ENCODE measurements at places on chromosomes 1 and 21. TPM values are rescaled to one million over a fixed set of nuclear protein-coding genes. Genes with fewer than 3 reads are reported as not detected.
A peak's percentile ranks its signal among the peaks of the same experiment; 100 is the strongest.

- H3K27ac ChIP-seq: no peak overlapping the region
- no peak for DNase-seq
- no peak overlapping the region for H3K4me3 ChIP-seq
- H3K36me3 ChIP-seq: no peaks in the 10 kb centered on the region
These were observed 289.9 kb downstream of the DPYD start for GRCh38 chr1:97630948-97631347.

DNA sequence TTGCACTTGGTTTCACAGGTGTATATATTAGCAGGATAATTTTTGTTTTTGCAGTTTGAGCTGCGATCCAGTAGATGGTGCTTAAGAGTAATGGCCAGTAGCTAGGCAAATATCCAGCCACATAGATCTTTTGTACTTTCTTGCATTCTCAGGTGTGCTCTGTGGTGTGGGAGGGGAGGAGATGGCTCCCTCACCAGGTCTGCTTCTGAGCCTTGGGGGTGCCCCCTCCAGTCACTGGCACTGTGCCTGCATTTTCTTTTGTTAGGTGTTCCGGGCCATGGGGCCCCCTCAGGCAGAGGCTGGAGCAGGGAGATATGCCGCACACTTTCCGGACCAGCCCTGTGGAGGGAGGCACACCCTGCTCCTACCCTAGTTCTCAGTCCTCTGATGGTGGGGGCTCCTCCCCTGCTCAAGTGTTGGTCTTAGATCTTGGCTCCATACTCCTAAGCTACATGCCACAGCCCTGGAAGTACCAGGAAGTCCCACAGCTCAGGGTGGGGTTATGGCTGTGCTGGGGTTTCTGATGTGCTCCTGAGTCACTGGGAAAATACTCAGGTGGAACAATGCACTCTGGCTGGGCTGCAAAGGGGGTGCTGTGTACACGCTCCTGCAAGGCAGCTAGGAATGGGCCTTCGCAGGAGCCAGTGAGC, 197.6 kb upstream of the DMRTA2 start:
- no peak overlapping the region for H3K27ac ChIP-seq
- no peaks in the 10 kb centered on the region for H3K4me1 ChIP-seq
- no peak for DNase-seq
- no peaks in the 10 kb centered on the region for H3K27me3 ChIP-seq
- H3K4me3 ChIP-seq: no peak overlapping the region

DNA sequence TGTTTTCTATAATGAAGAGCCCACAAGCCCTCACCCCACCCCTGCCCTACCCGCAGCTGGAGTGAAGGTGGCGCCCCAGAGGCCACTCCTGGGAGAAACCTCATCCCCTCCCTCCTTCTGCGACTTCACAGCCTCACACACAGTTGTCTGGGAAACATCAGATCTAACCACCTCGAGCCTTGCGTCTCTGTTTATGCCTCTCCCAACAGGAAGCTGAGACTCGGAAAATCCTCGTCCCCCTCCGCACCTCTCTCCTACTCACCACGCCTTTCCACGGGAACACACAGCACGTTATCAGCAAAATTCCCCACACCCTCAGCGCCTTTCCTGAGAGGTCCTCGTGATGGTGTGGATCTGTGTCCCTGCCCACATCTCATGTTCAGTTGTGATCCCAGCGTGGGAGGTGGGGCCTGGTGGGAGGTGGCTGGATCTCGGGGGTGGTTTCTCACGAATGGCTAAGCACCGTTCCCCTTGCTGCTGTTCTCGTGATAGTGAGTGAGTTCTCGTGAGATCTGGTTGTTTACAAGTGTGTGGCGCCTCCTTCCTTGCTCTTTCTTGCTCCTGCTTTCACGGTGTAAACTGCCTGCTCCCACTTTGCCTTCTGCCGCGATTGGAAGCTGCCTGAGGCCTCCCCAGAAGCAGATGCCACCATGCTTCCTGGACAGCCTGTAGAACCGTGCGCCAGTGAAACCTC, 190.6 kb downstream of the KIF26B start:
- no peak for DNase-seq
- H3K4me3 ChIP-seq: peak overlapping the region; percentile 43
- H3K36me3 ChIP-seq: no peaks in the 10 kb centered on the region
- no peaks in the 10 kb centered on the region for H3K4me1 ChIP-seq
- peak overlapping the region; percentile 34 for H3K27ac ChIP-seq

DNA sequence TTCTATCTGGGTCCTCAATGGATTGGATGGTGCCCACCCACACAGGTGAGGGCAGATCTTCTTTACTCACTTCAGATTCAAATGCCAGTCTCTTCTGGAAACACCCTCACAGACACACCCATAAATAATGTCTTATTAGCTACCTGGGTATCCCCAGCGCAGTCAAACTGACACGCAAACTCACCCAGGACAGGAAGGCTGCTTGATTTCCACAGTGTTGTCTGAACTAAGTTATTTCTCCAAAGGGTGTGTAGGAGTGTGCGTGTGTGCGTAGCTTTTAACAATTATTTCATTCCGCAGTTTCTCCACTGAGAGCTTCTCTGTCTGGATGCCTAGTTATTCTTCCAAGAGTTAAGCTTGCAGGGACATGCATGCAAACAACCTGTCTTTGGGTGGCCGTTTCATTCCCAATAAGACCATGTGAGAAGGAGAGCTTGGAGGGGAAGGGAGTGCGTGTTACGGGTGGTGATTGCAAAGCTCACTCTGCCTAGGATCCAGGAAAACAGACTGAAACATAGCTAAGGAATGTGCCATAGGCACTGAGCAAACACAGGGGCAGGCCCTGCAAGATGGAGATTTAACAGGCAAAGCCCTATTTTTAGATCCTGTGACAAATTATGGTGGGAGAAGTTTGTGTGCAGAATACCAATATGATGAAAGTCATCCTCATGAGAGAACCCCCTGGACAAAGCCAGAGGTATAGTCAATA, 269.7 kb downstream of the DYRK1A start:
- H3K27me3 ChIP-seq: no peaks in the 10 kb centered on the region
- H3K36me3 ChIP-seq: no peaks in the 10 kb centered on the region
- DNase-seq: peak; percentile 50
- H3K4me3 ChIP-seq: peak overlapping the region; percentile 9

- H3K4me1 ChIP-seq: no peaks in the 10 kb centered on the region
- no peak overlapping the region for H3K4me3 ChIP-seq
- DNase-seq: no peak
- no peaks in the 10 kb centered on the region for H3K27me3 ChIP-seq
- no peak overlapping the region for H3K27ac ChIP-seq
These were observed 82.5 kb upstream of the ZNF648 start for GRCh38 chr1:182143825-182144645.

DNA sequence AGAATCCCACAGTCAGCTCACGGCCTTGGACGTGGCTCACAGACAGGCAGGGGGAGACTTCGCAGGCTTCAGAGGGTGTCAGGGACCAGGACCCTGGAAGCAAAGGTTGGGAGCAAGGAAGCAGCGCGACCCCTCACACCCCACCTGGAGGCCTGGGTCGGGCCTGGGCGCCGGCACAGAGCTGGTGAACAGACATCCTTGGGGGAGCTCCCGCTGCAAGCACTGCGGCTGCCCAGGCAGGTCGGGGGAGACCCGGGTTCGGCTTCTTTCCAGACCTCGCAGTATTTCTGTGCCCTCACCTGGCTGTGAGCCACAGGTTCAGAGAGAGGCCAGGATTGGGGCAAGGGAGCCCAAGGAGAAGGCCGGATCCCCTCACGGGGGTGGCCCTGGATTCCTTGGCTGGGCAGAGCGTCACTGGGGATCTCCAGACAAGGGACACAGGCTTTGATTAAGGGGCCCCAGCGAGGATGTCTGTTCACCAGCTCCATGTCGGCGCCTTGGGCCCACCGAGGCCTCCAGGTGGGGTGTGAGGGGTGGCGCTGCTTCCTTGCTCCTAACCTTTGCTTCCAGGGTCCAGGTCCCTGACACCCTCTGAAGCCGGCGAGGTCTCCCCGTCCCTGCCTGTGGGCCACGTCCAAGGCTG, 37.9 kb upstream of the TSPEAR start:
- H3K4me1 ChIP-seq: peaks cover 7% of the 10 kb centered on the region
- no peak overlapping the region for H3K4me3 ChIP-seq
- DNase-seq: no peak
- H3K27ac ChIP-seq: no peak overlapping the region
- no peaks in the 10 kb centered on the region for H3K27me3 ChIP-seq

- no peak for DNase-seq
- H3K27ac ChIP-seq: no peak overlapping the region
- no peaks in the 10 kb centered on the region for H3K27me3 ChIP-seq
- H3K36me3 ChIP-seq: peaks cover 2% of the 10 kb centered on the region
- H3K4me3 ChIP-seq: no peak overlapping the region
- H3K4me1 ChIP-seq: no peaks in the 10 kb centered on the region
These were observed 17.6 kb downstream of the ATP8B2 start for GRCh38 chr1:154342836-154343472.

DNA sequence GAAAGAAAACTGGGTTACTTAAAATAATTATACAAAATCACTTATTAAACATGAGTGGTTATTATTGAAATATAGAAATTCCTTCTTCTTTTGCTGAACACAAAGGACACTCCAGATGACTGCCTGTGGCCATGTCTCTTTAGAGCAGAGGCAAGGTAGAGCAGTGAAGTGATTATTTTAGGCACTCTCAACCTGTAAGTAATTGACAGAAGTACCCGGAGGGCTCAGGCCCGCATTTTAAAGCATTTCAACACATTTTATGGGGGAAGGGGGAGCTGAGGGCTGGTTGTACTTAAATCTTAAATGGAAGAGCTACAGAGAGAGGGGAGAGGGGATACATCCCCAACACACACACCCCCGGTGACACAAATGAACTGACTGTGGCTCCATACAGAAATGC, 10.2 kb downstream of the OSCP1 start:
- H3K27me3 ChIP-seq: no peaks in the 10 kb centered on the region
- no peak overlapping the region for H3K4me3 ChIP-seq
- no peaks in the 10 kb centered on the region for H3K36me3 ChIP-seq
- H3K27ac ChIP-seq: no peak overlapping the region
- no peaks in the 10 kb centered on the region for H3K4me1 ChIP-seq

- DNase-seq: no peak
- no peak overlapping the region for H3K4me3 ChIP-seq
- H3K27me3 ChIP-seq: no peaks in the 10 kb centered on the region
- H3K36me3 ChIP-seq: no peaks in the 10 kb centered on the region
These were observed 91.9 kb downstream of the PRRX1 start for GRCh38 chr1:170755795-170756194.

DNA sequence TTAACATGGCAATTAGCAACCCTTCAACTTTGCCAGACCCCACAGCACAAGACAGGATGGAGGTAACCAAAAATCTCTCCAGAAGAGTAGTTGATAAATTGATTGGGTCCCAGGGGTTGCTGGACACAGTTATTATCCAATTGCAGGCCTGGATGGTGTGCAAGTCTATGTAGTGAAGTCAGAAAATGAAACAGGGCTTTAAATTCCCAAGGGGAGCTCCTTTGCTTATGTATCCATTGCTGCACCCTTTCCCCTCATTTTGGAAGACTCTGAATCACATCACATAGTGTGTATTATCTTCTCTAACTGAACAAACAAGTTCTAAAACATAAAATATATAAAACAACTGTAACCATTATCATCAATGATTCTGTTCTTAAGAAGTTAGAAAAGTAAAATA, 550.2 kb downstream of the LMO4 start:
- no peak overlapping the region for H3K27ac ChIP-seq
- no peaks in the 10 kb centered on the region for H3K36me3 ChIP-seq
- no peak overlapping the region for H3K4me3 ChIP-seq
- no peak for DNase-seq

DNA sequence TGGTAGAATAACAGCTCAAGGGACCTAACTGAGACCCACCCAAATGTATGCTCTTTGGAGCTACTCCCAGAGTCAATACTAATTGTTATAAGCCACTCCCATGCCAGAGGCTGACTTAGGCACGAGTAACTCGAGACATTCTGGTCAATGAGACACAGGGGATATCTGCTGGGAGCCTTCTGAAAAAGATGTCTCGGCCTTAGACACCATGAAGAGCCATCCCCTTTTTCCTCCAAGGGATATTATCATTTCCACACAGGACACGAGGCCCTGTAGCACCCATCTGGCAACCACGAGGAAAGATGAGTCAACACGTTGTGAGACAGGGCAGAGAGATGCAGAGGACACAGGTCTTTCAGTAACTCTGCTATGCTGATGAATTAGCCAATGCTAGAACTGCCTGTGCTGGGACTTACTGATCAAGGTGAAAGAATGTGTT, 30.7 kb downstream of the ITPKB start:
- no peak overlapping the region for H3K4me3 ChIP-seq
- no peaks in the 10 kb centered on the region for H3K4me1 ChIP-seq
- H3K27me3 ChIP-seq: no peaks in the 10 kb centered on the region
- no peak for DNase-seq
- no peaks in the 10 kb centered on the region for H3K36me3 ChIP-seq

DNA sequence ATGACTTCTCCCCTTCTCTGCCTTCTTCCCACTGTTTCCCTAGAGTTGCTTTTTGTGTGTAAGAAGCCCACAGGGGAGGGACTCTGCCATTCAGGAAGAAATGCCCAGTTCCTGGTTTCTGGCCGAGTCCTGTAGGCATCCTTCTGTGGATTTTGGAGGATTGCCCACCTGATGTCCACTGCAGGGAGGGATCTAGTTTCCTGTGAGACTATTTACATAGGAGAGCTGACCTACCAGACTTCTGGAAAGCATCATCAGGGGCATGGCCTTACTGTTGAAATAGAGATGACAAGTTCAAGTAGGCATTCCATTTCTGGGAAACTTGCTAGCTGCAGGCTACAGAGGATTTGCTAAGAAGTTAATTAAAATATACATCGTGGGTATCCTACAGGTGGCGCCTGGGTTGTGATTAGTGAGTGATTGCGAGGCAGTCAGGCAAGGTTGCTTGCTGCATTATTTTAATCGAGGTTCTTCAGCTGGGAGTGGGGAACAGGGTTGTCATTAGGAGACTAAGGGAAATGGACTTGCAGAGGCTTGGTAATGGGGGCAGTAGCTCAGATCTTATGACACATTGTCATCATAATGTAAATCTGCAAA, 148.7 kb downstream of the HHAT start:
- H3K27ac ChIP-seq: no peak overlapping the region
- no peak overlapping the region for H3K4me3 ChIP-seq
- no peaks in the 10 kb centered on the region for H3K4me1 ChIP-seq
- DNase-seq: no peak
- H3K36me3 ChIP-seq: no peaks in the 10 kb centered on the region
- H3K27me3 ChIP-seq: no peaks in the 10 kb centered on the region

- no peaks in the 10 kb centered on the region for H3K36me3 ChIP-seq
- DNase-seq: no peak
- no peaks in the 10 kb centered on the region for H3K27me3 ChIP-seq
These were observed 2.8 kb downstream of the UBE2J2 start for GRCh38 chr1:1270813-1271212.

MMEL1 gene
- 0.46 TPM for total RNA-seq

OR2L13 gene
- total RNA-seq: not detected

NRDC gene
- total RNA-seq: 180 TPM

All from Panc1 (cell line).